AML-193 (cell line): ENCODE measurements at places on chromosomes 1 and 21.

GRCh38 chr1:18140411-18140810 is 32.8 kb downstream of the IGSF21 start:
- DNase-seq: no peak

- no peak for DNase-seq
These were observed 49.1 kb downstream of the RAP1GAP start for GRCh38 chr1:21620011-21620410.

DNA sequence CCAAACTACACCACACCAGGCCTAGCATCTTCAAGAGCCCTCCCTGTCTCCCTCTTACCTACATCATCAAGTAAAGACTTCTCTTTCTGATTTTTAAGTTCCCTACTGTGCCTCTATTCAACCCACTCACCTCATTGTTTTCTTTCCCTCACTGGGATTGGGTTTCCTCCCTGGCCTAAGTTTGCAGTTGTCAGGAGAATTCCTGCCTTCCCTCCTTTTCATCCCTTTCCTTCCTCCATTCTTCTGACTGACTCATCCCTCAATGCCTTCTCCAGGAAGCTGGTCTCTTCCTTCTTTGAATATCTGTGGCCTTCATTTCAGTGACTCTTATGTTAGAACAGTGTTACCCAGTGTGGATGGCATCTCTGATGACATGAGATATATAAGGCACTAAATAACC is 139.9 kb upstream of the KIAA0040 start:
- DNase-seq: no peak

DNA sequence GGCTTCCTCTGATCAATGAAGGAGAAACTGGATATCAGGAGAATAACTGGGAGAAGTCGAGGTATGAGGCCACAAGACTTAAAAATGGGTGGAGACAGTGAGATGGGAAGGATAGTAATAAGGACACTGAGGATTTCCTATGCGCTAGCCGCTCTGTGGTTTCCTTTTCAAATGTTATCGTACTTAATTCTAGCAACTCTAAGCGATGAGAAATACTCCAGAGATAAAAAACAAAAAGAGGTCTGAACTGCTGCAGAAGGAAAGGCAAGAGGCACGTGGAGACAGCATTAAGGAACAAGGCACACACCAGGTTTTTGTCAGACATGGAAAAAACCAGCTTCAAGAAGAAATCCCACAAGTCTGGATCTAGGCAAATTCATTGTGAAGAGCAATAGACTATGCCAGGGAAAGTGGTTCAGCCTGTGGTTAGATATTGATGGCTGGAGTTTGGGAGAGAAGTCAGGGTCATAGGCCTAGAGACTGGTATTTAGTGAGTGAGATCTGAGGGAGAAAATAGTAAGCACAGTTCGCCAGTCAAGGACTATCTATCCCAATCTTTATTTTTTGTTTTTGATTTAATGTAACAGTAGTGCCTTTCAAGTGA is 5.3 kb downstream of the CLCA2 start:
- DNase-seq: no peak

- DNase-seq: no peak
These were observed 82.0 kb downstream of the UCHL5 start for GRCh38 chr1:192977089-192977706.

DNA sequence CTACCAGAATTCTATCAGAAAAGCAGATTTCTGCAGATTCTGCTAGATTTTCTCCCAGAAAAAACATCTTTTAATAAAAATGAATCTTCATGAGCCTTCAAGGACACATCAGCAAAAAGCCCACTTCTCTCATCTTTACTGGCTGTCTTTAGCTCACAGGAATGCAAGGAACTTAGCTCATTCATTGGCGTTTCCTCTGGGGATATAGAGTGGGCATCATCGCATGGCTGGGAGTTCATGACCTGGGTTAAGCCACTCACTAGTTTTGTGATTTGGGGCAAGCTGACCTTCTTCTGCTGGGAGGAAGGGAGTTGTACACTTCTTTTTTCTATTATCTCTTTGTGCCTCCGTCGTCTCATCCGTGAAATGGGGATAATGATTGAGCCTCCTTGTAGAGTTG is 149.7 kb downstream of the KAZN start:
- DNase-seq: no peak

DNA sequence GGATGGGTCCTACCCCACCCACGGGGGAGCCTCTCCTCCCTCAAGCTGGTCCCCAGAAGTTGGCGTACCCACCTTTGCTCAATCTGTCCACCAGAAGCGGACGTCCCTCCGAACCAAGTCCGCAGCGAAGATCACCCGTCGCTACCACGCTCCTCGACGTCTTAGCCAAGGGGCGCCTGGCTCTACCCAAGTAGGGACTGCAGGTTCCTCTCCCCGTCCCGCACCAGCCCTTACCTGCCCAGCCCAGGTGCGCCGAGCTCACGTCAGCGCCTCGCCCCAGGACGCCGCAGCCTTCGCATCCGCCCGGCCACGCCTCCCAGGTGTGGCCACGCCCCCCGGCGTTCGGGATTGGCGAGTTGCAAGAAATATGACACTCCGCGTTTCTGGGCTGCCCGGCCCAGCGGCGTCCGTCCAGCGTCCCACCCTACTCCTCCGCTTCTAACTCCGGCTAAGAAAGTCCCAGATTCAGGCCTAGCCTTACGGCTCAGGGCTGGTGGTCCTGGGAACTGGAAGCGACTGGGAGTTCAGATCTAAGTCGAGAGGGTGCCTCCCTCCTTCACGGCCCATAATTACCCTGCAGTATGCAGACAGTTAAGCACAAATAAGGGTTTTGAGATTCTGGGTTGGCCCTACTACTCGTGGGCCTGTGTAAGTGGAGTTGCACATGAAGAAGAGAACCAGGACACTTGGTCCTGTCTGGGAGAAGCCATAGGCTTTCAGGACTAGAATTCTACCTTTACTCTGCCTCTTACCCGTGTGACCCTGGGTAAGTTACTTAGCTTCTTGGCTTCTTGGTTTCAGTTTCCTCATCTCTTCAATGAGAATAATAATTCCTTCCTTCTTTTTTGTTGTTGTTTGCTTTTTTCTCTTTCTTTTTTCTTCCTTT is at the start of gene IRF6:
IRF6 (minus strand) TSS at position 268 of the 886 bp plus-strand sequence. CDS start 4,729 bp downstream, outside the sequence.
- DNase-seq: no peak

- DNase-seq: no peak
These were observed 2.5 kb upstream of the ZBTB8A start for GRCh38 chr1:32536764-32537163.

DNA sequence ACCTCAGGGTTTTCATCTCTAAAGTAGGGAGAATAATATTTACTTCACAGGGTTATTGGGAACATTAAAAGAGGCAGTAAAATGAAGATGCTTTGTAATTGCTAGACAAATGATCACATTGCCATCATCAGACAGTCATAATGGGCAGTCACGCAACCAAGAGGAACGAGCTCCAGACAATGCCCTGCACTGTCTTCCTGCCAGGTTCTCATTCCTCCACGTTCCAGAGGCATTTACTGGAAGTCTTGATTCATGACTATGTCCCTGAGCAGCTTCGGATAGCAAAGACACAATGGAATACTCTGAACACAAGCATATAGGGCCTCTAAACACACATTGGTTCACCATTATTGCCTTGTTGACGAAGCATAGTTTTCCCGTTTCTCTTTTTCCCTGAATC is 389.7 kb downstream of the NTNG1 start:
- DNase-seq: no peak

GRCh38 chr1:89847191-89847729 is 26.4 kb downstream of the LRRC8D start:
- DNase-seq: peak; percentile 24

DNA sequence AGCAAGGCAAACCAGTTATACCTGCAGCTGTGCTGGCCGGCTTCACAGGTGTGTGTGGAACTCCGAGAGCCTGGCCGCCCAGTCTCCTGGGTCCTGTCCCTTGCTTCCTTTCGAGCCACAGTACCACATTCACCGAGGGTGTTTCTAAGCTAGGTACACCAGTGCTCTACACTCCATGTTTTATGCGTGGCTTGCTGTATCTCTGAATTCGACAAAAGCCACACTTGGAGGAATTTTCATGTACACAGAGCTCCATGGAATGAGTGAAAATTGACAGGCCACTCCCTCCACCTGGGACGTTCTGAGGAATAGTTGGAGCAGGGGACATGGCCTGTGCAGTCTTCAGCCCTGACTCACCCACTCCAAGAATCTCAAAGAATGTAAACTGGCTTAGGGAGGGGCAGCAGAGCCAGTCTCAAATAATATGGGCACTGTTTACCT is 14.0 kb downstream of the ETS2 start:
- DNase-seq: no peak

DNA sequence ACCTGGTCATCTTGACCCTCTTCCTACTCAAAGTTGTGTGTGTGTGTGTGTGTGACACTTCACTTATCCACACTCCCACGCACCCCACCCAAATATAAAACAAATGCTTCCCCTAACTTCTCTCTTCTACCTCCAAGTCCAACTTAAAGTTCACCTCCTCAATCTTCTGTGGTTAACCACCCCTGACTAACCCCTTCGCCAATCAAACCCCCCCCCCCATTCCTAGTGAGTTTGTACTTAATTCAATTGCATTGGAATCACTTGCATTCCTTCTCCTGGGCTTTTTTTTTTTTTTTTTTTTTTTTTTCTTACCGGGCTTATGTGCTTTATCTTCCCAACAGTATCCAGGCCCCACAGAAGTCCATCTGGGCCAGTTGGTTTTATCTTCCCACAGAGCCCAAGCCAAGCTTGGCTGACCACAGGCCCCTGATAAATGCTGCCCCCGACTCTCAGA is 78.4 kb downstream of the CD58 start:
- DNase-seq: no peak

DNA sequence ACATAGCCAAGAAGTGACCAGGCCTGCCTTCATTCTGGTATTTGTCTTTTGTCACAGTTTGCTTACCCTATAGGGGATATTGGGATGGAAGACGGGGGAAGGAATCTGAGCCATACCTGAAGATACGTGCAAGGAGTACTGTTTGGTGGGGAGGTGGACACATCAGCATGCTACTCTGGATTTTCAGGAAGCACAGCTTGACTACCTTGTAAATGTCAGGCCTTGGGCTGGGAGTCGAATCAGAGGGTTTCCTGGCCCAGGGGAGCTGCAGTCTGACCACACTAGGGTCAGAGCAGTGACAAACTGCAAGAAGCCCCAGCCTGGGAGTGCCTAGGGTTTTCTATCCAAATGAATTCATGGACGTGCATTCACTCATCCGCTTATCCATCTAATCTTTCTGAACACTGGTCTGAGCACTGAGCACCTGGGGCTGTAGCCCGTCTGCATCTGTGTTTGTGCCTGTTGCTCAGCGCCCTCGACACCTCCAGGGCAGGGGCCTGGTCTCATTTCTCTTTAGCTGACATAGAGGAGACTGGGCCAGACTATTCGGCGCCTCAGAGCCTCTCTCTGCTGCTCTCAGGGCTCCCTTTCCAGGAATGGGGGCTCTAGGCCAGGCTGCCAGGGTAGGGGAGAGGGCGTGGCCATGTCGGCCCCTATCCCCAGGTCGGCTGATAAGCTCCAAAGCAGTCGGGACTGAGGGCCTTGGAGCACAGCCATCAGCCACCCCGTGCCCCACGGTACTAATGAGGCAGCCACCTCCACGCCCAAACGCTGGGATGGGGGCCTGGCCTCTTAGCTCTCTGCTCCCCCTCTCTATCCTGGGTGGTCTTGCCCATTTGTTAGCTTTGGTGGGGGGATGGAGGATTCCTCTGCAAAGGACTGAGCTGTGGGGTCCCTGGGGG is 47.0 kb upstream of the SLC2A1 start:
- no peak for DNase-seq

- DNase-seq: no peak
These were observed 43.0 kb upstream of the RPL11 start for GRCh38 chr1:23648576-23648975.

DNA sequence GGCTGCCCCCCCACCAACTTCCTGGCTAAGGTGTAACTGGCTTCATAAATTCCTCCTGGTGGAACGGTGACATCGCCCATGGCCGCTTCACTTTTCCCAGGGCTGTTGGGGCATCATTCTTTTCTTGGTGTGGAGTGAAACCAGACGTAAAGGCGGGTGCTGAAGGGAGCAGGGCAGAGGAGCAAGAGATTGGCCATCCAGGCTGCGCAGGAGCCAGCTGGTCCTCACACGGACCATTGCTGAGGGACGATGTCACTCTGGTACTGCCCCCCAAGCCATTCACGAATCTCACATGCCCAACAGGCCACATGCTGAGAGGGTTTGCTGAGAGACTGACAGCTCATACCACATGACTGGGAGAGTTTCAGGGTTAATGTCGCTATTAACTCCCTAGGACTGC is 10.5 kb upstream of the PKP1 start:
- no peak for DNase-seq

- no peak for DNase-seq
These were observed 116.6 kb upstream of the HIVEP3 start for GRCh38 chr1:42035205-42035829.

DNA sequence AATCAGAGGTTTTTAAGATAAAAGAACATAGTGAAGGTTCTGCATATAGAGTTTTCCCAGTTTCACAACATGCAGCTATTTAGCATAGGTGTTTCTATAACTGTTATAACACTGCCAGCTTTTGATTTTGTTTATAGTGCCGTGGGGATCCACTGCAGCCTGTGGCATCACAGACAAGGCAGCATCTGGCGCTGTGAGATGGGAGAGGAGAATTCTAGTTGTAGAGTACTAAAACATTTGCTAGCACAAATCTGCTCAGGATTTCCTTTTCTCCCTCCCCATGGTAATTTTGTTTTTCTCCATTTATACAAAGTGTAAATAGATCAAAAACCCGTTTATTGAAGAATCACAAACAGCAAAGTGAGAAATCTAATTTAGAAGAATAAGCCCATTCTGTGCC is 482.8 kb upstream of the NCAM2 start:
- no peak for DNase-seq

- DNase-seq: no peak
These were observed 15.0 kb downstream of the FHAD1 start for GRCh38 chr1:15262003-15262377.

DNA sequence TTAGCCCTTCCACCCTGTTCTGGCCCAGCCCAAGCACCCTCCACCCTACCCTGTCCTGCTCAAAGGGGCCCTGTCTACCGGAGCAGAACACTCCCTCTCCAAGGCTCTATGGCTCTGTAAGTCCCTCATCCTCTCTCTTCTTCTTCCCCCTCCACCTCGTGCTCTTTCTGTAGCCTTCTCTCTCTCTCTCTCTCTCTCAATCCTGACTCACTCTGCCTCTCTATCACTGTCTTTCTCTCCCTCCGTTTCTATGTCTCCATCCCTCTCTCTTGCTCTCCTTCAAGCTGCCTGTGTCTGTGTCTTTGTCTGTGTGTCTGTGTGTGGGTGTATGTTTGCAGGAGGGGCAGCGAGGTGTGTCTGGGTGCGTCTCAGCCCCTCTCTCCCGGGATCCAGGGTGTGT is 1.3 kb upstream of the ZNF678 start:
- no peak for DNase-seq

DNA sequence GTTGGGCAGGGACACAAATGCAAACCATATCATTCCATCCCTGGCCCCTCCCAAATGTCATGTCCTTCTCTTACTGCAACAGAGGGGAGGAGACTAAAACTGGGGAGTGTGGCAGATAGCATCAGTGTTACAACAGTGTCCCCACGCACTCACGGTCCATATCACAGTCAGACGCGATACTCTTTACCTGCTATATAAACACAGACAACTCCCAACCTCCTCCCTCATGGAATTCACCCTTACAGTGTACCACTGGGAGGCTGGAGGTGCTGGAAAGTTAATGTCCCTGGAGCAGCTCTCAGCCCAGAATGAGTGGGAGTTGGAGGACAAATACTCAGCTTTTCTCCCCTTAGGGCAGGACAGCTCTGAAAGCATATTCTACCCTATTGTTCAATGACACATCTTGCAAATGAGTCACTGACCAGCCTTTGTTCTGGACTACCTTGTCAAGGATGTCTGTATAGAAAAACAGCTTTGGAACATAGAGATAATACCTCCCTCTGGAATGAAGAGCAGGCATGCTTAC is 445.9 kb downstream of the SETD4 start:
- no peak for DNase-seq

- DNase-seq: no peak
These were observed 43.0 kb downstream of the XPR1 start for GRCh38 chr1:180674603-180675530.
